ENCODE measurements at places on chromosomes 16 and 17.
A peak's percentile ranks its signal among the peaks of the same experiment; 100 is the strongest.

GRCh38 chr17:33651686-33652085 is 358.6 kb upstream of the ASIC2 start:
- no peak for DNase-seq

DNA sequence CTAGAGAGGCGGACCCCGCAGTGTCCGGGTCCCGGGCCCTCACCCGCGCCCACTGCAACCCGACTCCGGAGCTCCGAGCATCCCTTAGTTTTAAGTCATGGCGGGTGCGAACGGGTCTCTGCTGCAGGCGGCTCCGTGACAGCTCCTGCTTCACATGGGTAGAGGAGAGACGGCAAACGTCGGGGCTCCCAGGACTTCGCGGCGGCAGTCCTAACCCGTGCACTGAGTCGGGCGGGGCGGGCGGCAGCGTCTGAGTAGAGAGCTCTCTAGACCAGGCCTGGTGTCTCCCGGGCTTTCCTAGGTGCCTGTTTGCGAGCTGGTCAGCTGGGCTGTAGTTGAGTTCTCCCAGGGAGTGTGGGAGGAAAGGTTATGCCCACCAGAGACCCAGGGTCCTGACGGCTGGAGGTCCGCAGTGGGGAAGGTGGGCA is 345 bp downstream of the TSC2 start:
- peak; percentile 25 for DNase-seq

GRCh38 chr17:64115043-64115698 is 14.8 kb downstream of the ERN1 start:
- DNase-seq = no peak

- DNase-seq = no peak
Observed at GRCh38 chr17:46003907-46004748, 5.1 kb downstream of the STH start.

DNA sequence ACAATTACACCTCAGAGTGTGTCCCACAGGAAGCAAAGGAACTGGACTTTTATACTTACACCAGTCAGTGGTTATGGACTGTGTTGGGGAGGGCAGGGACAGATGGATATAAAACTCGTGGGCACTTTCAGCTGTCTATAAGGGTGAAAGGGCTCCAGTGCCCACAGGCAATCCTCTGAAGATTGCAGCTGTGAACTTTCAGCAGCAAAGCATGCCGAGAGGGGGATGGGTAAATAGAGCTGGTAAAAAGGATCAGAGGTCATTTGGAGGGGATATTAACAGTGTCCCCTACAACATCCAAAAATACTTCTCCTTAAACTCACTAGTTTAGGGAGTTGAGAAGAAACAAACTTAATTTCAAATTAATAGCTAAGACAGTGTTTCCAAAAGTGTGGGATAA is 13.3 kb upstream of the RFWD3 start:
- no peak for DNase-seq

GRCh38 chr16:10812312-10813098 is 6.1 kb downstream of the TVP23A start:
- DNase-seq = peak; percentile 14

DNA sequence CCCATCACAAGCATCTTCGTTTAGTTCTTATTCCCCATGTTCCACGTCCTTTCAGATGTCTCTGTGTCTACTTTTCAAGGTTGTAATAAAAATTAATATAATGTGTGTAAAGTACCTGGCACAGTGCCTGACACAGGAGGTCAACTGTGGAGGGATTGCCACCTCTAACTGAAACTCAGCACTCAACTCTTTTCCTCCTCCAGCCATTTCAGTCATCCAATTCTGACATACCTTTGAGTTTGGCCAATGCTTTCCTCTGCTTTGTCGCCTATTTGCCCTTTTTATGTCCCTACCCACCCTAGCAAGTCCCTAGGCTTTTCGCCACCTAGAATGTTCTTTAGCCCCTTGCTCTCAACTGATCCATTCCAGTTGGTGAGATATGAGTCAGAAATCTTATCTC is 1.6 kb downstream of the UBE2Z start:
- no peak for DNase-seq

DNA sequence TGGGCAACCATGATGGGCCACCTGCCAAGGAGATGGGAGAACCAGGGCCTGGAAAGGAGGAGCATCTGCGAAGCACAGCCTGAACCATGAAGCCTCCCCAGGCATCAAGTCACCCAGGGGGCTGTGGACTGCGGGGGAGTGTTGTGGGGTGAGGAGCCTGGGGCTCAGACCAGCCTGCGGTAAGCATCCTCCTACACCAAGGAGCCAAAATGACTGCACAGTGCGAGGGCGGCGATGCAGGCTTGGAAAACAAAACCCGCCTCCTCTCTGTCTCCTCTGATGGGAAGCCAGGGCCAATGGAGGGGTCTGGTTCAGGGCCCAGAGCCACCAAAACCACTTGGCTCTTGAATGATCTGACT is 18.1 kb upstream of the MAF start:
- peak; percentile 79 for DNase-seq
